ENCODE measurements at places on chromosomes 2 and 18. TPM values are rescaled to one million over a fixed set of nuclear protein-coding genes. Genes with fewer than 3 reads are reported as not detected.

- DNase-seq, result no peak
Measured at GRCh38 chr2:178280244-178280852, 86.0 kb downstream of the OSBPL6 start.

GRCh38 chr2:9310798-9311197, 104.2 kb downstream of the ASAP2 start:
- no peak for DNase-seq

GRCh38 chr18:60676815-60677214, 304.2 kb upstream of the MC4R start:
- DNase-seq, result no peak

- DNase-seq, result no peak
Measured at GRCh38 chr2:62344472-62344871, 148.6 kb downstream of the B3GNT2 start.

CARF gene
- total RNA-seq, result 28.5 TPM

- no peak for DNase-seq
Measured at GRCh38 chr2:162749994-162750393, 88.6 kb downstream of the KCNH7 start.

All from urinary bladder (tissue), 4 donors.